Activated T-cell treated with anti-CD3 and anti-CD28 coated beads, Interleukin-2, amount 50 U/mL, for 4 hours (primary cell): ENCODE measurements at places on chromosomes 1 and 21.

GRCh38 chr21:43881283-43881682 lies 16.3 kb downstream of the AGPAT3 start:
- DNase-seq: peak; percentile 20

GRCh38 chr1:195970209-195970608 lies 638.0 kb downstream of the KCNT2 start:
- no peak for DNase-seq

- no peak for DNase-seq
Measured at GRCh38 chr21:16978309-16978895, 534.4 kb upstream of the CXADR start.

- no peak for DNase-seq
Measured at GRCh38 chr1:7222695-7223015, 437.4 kb downstream of the CAMTA1 start.

DNA sequence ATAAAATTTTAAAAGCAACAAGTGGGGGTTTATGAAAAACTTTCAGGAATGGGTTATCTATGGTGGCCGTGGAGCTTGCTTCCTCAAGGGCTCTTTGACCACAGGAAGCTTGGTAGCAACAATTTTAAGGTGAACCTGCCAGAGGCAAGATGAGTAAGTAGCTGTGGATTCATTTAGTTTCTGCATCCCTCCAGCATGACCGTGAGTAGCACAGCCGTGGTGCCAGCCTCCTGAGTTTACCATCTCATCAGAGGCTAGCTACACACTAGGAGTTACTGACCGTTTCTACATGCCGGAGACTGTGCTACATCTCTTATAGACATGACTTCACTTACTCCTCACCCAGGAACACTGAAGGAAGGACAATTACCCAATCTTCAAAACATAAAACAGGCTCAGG lies 30.1 kb upstream of the PLEKHG5 start:
- DNase-seq: no peak

GRCh38 chr21:39441502-39442475 lies 3.8 kb downstream of the LCA5L start:
- peak; percentile 8 for DNase-seq

DNA sequence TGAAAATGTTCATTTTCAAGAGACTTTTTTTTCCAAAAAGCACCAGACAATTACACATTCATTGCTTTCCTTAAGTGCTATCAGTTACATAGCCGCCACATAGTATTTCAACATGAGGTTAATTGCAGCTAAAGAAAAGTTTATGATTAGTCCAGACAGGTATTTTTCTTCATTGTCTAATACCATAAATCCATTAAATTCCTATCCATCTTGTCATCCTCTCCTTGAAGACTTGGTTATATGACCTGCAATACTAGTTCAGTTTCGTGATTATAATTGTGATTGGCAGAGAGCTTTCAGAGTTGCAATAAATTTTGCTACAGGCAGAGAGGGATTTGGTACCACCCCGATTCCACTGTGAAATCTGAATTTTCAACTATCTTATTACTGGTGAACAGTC lies 437.7 kb downstream of the GPATCH2 start:
- no peak for DNase-seq

GRCh38 chr1:173405834-173406233 lies 71.3 kb upstream of the PRDX6 start:
- no peak for DNase-seq

GRCh38 chr1:163298365-163298764 lies 23.4 kb upstream of the NUF2 start:
- DNase-seq: no peak

GRCh38 chr1:11813021-11813420 lies 7.0 kb downstream of the CLCN6 start:
- no peak for DNase-seq

GRCh38 chr1:29466258-29466657 lies 229.9 kb downstream of the PTPRU start:
- no peak for DNase-seq

DNA sequence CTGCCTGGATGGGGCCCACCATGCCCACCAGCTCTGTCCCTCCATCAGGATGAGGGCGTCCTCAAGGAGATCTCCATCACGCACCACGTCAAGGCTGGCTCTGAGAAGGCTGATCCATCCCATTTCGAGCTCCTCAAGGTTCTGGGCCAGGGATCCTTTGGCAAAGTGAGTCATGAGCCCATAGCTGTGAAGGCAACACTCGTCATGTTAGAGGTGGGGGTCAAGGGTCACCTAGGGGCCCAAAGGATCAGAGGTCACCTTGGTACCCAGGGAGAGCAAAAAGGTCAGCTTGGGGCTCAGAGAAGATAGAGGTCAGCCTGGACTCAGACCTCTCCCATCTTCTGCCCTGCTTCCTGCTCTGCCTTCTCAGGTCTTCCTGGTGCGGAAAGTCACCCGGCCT lies 17.3 kb downstream of the RPS6KA1 start:
- DNase-seq: no peak

DNA sequence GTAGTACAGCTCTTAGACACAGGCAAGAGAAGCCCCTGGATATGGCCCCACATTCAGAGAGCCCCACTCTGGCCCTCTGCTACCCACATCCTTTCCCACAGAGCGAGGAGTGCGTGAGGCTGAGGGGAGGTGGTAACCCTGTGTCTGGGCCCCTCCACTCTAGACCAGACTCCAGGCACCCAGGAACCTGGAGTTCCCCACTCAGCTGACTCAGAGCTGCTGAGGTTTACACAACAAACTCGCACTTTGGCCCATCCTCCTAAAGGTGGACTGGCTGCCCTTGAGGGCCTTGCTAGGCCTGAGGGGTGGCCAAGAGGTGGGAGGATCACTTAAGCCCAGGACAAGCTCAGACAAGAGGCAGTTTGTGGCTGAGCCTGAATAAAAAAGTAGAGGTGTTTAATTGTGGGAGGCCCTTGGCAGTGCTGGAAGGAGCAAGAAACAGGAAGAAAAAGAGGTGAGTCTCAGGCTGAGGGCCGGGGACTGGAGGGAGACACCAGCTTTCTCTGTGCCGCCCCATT lies 10.7 kb downstream of the MR1 start:
- peak; percentile 16 for DNase-seq

DNA sequence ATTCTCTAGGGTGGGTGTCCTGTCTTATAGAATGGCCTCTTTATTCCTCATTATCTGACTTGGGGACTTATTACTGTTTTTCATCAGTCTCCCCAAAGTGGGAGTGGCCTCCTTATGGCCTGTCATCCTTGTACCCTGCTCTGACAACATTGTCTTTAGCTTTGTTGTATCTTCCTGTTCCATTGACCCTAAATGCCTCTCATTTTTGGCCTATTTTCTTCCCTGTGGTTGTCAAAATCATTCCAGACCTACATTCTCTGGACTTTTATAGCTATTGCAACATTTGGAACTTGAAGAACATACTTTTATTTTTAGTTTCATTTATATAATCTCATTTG lies 9.7 kb downstream of the SFT2D2 start:
- no peak for DNase-seq

DNA sequence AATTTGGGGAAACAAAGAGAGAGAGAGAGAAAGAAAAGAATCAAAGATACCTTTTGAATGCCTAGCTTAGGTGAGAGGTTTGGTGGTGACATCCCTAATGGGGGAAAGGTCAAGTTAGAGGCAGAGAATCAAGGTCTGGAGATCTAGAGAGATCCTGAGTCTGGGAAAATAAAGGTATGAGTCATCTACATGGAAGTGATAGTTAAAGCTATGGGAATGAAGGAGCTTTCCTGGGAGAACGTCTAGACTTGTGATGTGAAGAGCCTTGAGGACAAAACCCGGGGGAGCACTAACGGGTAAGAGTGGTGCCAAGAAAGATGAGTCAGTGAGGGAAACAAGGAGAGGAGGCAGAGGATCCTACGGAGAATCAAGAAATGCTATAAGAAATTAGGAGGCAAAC lies 110.8 kb upstream of the RUNX1 start:
- no peak for DNase-seq

GRCh38 chr1:236292425-236292824 lies 10.7 kb upstream of the ERO1B start:
- DNase-seq: no peak

DNA sequence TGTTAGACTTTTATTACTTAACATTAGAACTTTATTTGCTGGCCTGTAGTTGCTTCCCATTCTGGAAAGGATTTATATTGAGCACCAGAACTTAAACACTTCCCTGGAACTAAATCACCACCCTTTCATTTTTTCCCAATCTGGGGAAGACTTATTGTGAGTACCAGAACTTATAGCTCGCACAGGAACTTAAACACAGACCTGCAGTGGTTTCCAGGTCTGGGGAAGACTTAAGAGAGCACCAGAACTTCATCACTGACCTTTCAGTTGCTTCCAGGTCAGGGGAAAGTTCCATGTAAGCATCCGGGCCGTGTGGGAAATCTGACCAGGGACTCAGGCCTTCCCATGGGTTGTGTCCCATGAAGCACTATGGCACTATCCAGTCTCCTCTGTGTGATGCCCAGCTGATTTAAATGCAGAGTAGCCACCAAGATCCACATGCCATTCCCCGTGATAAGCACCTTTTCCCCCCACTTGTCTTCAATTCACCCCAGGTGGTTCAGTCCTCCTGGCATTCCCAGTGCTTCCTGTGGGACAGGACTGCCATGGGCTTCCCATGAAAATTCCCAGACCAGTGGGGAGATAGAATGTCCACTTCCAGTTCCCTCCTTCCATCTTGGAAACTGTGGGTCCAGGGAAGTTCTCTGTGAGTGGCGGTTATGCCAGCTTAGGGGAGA lies 48.9 kb downstream of the C4BPA start:
- no peak for DNase-seq

GRCh38 chr1:38784452-38785284 lies 74.9 kb downstream of the RRAGC start:
- no peak for DNase-seq

GRCh38 chr1:10833630-10834557 lies 37.4 kb upstream of the CASZ1 start:
- DNase-seq: no peak

DNA sequence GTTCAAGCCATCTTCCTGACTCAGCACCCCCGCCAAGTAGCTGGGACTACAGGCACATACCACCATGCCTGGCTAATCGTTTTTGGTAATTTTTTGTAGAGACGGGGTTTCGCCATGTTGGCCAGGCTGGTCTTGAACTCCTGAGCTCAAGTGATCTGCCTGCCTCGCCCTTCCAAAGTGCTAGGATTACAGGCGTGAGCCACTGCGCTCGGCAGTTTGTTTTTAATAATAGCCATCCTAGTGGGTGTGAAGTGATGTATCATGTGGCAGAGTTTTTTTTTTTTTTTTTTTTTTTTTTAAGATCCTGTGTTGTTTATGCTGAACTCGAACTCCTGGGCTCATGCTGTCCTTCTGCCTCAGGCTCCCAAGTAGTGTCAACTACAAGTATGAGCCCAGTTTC lies 51.8 kb downstream of the SPEN start:
- no peak for DNase-seq

DNA sequence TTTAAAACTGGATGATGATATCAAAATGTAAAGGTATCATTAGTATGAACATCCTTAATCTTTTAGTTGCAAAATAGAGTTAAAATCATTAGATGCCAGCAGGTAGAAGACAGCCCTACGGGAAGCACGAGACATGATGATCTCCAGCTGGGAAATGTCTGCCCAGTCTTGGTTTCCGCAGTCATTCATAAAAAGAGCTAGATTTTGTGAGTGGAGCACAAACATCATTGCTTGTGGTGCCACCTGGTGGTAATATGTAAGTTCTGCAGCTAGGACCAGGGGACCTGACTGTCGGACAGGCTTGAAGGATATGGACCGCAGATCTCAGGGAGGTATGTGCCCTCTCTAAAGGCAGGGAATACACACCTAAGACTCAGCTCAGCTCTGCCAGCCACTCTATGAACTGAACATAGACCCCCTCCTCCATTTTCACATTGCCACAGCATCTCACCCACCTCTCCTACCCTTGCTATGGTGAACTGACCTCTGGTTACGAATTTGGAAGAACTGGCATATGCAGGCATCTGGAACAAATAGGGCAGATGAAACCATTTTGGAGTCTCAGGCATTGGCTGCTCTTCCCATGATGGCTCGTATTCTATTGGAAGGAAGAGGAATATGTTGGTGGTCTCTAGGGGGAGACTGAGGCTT lies 9.2 kb downstream of the FCMR start:
- DNase-seq: peak; percentile 46

GRCh38 chr1:32404946-32405345 lies 10.7 kb upstream of the BSDC1 start:
- no peak for DNase-seq

DNA sequence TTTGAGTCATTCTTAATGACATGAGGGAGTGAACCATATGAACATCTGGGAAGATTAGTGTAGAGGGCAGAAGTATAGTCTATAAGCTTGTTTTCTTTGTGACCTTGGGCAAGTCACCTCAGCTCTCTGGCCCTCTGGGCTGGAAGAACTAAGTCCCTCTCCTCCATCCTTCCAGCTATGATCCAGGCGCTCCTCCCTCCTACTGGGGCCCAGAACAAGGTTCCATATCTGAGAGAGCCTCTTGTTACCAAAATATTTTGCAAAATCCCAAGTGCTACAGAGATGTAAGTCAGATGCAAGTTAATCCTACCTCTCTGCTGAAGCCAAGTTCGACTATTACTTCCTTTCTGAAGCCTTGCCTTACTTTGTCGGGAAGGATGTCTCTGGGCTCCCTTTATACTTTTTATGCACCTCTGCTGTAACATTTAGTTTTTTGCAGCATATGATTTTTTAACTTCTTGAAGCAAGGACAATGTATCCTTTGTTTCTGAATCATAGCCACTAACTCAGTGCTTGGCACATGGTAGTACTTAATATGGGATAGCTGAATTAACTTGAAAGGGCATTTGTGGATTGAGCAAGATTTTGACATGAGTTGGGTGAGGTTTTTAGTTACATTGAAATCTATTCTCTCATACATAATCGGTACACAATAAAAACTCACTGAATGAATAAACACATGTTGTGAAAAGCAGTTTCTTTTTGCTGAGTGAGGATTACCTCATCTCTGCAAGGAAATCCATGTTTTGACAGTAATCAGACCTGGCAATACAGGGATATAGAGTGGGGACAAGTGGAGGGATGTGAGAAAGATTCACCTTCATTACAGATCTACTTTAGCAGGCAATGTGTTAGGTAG lies 54.7 kb upstream of the BEND5 start:
- no peak for DNase-seq

- no peak for DNase-seq
Measured at GRCh38 chr1:192739476-192740184, 69.2 kb upstream of the RGS2 start.

GRCh38 chr1:83102630-83103071 lies 896.3 kb downstream of the TTLL7 start:
- DNase-seq: no peak

DNA sequence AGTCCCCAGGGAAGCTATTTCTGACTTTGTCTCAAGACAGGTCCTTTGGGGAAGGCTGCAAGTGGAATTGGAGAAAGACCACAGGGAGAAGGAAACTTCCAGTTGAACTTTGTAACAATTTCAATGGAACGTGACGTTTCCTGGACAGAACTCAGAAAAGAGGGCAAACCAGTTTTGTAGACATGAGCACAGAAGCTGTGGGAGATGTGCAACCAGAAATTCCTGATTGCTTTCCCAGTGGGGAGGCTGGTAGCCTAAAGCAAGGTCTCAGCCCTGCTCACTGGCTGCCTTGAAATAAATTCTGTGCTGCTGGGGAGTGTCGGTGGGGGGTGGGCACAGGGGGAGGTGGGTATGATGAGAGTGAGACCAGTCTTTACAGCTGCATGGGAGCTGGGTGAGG lies 1206.7 kb upstream of the ADGRL2 start:
- no peak for DNase-seq
